Stimulated activated naive B cell treated with anti-CD40 and anti-IgM and Interleukin-4, amounts not matched to agents 10 μg/mL and 1 μg/mL and 100 μg/mL, for 72 hours (primary cell): ENCODE measurements at places on chromosomes 11 and 22.

GRCh38 chr22:42993651-42994275 is 21.2 kb downstream of the PACSIN2 start:
- peaks cover 49% of the 10 kb centered on the region for H3K4me1 ChIP-seq
- DNase-seq: no peak
- no peaks in the 10 kb centered on the region for H3K27me3 ChIP-seq
- no peak overlapping the region for H3K27ac ChIP-seq
- H3K36me3 ChIP-seq: peaks cover 18% of the 10 kb centered on the region
- no peak overlapping the region for H3K4me3 ChIP-seq

DNA sequence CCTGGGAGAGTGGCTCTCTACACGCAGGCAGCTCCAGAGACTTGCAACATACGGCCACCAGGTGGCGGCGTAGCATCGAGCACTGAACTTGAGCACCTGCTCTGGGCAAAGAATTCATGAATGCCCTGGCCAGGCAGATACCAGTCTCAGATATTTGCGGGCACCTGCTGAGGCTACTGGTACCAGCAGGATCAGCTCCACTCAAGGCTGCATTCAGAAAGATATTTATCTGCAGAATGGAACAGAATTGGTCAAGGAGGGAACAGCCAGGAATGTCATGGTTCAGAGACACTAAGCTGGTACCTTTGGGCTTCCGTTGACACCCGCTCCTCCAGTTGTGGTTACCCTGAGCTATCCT is 10.8 kb upstream of the CCDC86 start:
- peaks cover 22% of the 10 kb centered on the region for H3K4me1 ChIP-seq
- H3K27me3 ChIP-seq: peaks cover 19% of the 10 kb centered on the region
- H3K27ac ChIP-seq: no peak overlapping the region
- no peaks in the 10 kb centered on the region for H3K36me3 ChIP-seq

DNA sequence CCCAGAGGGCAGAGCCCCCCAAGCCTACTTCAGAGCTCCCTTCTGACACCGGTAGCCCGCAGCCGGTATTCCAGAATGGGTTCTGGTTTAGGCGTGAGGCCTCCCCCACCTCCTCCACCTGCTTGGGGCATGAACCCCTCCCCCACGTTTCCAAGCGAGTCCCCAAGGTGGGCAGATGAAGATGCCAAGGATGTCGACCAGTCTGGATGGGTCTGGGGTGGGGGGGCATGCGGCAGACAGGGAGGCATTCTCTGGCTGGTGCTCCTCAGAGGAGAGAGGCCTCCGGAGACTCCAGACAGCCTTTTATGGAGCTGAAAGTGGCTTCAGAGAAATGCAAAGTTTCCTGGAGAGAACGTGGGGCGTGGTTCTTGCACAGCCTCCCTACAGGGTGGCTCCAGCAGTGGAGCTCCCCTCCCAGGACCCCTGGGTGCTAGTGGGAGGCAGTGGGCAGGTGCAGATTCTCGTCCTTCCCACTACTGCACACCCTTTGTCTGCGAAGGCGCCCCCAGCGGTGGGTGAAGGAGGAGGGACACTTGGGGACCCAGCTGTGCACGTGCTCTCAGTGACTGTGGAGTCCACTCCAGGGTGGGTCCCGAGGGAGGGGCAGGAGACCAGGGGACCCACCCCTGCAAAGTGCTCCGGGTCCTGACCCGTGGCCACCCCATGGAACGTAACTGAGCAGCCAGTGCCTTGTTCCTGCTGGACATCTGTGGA is 4.2 kb downstream of the CCND1 start:
- DNase-seq: no peak
- no peak overlapping the region for H3K4me3 ChIP-seq
- H3K27ac ChIP-seq: no peak overlapping the region
- peaks cover 28% of the 10 kb centered on the region for H3K4me1 ChIP-seq

DNA sequence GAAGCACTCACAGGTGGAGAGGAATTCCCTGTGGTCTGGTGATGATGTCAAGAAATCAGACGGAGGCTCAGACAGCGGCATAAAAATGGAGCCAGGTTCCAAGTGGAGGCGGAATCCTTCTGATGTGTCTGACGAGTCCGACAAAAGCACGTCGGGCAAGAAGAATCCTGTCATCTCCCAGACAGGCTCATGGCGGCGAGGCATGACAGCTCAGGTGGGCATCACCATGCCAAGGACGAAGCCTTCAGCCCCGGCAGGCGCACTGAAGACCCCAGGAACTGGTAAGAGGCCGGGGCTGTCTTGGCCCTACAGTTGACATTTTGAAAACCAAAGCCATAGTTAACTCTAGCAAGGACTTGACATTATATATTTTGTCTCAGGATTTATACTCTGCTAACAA is 116.3 kb downstream of the DBX1 start:
- DNase-seq: no peak
- no peaks in the 10 kb centered on the region for H3K36me3 ChIP-seq
- peaks cover 6% of the 10 kb centered on the region for H3K27me3 ChIP-seq
- no peak overlapping the region for H3K27ac ChIP-seq
- H3K4me3 ChIP-seq: no peak overlapping the region
- peaks cover 22% of the 10 kb centered on the region for H3K4me1 ChIP-seq

DNA sequence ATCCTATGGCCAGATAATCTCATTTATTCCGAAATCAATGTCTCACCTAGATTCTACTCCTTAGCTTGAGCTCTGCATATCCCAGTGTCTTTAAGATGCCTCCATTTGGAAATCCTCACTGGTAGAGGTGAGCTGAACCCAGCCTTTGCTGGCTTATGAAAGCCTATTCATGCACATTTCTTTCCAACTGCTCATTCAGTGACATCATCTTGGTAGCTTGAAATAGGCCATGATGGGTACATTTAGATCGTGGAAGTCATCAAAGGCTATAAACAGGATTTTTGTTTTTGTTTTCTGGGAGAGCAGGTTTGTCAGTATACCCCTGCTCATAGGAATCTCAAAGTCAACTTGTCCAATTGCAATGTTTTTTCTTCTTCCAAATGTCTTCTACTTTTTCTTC is 6.0 kb downstream of the NXPE1 start:
- H3K4me1 ChIP-seq: no peaks in the 10 kb centered on the region
- DNase-seq: no peak
- no peak overlapping the region for H3K4me3 ChIP-seq

GRCh38 chr11:58330861-58331260 is 28.0 kb downstream of the OR5B17 start:
- no peaks in the 10 kb centered on the region for H3K36me3 ChIP-seq
- no peaks in the 10 kb centered on the region for H3K4me1 ChIP-seq
- DNase-seq: no peak
- no peak overlapping the region for H3K4me3 ChIP-seq
- no peak overlapping the region for H3K27ac ChIP-seq

DNA sequence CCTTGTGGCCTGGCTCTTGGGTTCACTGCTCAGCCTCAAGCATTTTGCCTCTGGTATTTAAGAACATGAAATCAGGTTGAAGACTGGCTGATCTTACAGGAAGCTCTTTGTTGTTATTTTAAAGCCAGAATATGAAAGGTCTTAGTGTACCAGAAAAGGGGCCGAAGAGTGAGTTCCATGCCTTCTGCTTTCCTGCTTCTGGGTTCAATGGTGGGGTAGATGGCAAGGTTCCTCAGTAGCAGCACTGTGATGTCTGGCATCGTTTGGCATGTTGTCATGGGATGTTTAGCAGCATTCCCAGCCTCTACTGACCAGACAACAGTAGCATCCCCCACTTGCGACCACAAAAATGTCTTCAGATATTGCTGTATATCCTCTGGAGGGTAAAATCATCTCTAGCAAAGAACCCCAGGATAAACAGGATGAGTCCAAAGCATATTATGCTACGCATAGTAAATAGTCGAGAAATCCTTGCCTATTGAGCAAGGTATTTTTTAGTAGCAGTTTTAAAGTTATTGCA is 2.4 kb downstream of the VPS26B start:
- DNase-seq: no peak
- no peak overlapping the region for H3K4me3 ChIP-seq
- no peak overlapping the region for H3K27ac ChIP-seq
- peaks cover 32% of the 10 kb centered on the region for H3K27me3 ChIP-seq
- H3K36me3 ChIP-seq: peaks cover 4% of the 10 kb centered on the region
